ENCODE measurements at places on chromosomes 1 and 21.

- no peak for DNase-seq
These were observed 33.6 kb upstream of the F13B start for GRCh38 chr1:197100677-197101076.

DNA sequence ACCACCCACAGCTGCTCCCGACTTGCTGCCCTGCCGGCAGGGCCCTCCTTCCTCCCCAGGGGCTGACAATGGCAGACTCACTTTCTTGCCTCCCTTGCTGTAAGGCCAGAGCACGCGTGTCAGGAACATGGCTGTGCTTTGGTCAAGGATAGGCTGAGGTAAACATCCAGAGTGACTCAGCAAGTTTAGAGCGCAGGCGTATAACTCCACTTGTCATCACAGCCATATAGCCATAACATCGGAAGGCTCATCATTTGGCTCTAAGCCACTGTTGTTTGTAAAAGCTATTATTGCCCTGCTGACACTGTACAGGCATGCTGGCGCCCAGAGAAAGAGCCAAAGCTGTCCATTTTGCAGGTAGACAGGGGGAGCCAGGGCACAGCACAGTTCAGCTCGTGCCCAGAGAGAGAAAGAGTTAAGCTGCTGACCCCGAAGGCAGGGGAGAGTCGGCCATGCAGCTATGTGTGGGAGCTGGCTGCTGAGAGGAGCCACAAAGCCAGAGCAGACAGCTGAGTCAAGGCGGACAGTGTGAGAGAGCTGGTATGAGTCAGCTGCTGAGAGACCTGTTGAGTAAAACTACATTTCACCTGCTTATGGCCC lies 60.6 kb downstream of the GNG4 start:
- DNase-seq = no peak

DNA sequence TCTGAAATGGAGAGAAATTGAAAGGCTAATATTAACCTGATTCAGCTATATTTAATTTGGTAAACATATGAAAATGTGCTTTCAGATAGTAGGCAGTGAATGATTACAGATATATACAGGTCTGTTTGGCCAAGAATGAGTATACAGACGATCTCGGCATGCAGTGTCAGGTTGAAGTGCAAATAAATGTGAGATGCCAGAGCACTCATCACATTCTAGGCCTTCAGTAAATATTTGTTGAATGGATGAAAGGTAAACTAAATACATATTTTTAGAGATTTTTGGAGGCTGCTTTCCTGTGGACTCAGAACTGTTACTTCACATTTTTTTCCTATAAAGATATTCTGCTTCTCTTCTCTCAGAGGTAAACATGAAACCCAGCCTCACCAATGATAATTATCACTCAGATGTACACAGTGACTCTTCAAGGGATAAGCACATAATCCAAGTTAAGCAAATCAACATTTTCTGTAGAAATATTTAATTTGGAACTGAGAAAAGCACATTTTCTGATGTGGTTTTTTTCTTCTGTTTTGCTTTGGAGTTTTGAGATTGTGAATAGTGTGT lies 702.9 kb downstream of the BRINP3 start:
- no peak for DNase-seq

GRCh38 chr1:44380666-44381177 lies 24.3 kb upstream of the RNF220 start:
- no peak for DNase-seq

- DNase-seq = no peak
These were observed 618 bp downstream of the CLCC1 start for GRCh38 chr1:108962681-108963051.

DNA sequence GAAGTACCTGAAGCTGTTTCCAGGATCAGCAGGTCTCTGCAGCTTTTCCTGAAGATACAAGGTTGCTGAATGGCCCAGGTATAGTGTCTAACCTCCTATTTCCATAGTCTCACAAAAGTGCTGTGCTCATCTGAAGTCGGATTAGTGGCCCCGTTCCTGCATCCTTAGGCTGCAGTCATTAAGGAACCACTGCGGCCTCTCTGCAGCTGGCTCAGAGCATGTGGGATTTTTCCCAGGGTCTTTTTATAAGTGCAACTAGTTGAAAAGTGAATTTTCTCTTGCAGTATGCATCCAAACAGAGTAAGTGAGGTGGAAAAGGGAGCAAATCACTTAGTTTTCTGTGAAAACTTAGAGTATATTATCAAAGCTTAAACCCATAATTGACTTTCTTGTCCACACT lies 565.3 kb upstream of the NEGR1 start:
- DNase-seq = no peak

DNA sequence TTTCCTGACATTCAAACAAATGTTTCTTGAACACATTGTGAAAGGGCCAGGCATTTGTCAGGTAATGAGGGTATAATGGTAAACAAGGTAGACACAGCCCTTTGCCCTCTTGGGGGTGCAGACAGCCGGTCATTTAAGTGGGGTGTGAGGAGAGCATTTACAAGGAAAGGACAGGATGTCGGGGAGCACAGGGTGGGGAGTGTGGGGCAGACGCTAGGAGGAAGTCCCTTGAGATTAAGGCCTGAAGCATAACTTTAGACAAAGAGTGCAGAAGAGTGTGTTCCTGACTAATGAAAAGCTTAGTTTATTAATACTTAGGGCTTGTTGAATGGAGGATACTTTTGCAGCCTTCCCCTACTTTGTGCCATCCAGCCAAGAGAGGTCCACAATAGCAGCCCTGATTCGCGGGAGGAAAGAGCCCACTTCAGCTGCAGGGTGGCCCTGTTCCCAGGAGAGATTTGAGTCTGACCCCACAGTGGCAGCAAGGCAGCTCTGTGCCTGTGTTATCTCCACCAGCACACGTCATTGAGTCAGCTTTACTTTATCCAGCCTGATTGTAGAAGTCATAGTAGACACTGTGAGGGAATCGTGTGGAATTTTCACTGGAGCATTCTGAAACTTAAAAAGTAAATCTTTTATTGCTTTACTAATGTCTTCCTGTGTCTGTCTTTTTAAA lies 35.1 kb downstream of the MPZL1 start:
- no peak for DNase-seq

DNA sequence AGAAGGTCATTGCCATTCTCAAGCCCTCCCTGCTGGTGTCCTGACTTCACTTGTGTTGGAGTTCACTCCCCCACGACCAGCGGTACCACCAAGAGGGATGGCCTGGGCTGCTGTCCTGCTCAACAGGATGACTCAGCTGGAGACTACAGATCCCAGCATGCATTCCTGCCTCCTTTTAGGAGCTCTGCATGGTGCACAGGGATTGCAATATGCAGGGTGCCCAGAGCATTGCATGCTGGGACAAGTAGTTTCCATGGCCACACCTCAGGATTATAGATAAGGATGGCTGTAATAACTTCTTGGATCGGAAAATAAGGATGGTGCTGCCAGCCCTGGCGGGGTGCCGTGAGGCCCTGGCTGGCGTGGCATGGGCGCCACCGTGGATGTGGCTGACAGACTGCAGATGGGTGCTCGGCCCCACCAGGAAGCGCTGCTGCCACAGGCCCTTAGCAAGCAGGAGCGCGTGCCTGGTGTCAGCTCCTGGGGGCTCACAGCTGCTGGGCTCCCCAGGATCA lies 150.0 kb downstream of the CASZ1 start:
- peak; percentile 36 for DNase-seq

DNA sequence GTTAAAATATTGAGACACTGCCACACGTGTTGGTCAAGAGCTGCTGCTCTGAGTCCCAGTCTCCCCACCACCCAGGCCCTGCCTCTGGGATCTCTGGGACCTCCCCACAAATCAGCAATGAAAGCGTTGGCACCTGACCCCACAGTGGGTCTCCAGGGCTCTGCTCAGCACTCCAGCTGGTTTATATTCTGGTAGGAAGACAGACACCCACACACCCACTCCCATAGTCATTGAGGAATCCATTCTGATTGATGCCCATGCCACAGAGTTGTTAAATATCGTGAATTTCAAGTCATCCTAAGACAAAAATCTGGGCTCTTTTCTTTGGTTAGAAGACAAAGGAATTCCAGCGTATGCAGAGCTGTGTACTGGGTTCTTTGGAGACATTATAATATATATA lies 91.6 kb downstream of the KIF26B start:
- DNase-seq = no peak

GRCh38 chr21:38325731-38326420 lies 69.1 kb downstream of the KCNJ15 start:
- no peak for DNase-seq

DNA sequence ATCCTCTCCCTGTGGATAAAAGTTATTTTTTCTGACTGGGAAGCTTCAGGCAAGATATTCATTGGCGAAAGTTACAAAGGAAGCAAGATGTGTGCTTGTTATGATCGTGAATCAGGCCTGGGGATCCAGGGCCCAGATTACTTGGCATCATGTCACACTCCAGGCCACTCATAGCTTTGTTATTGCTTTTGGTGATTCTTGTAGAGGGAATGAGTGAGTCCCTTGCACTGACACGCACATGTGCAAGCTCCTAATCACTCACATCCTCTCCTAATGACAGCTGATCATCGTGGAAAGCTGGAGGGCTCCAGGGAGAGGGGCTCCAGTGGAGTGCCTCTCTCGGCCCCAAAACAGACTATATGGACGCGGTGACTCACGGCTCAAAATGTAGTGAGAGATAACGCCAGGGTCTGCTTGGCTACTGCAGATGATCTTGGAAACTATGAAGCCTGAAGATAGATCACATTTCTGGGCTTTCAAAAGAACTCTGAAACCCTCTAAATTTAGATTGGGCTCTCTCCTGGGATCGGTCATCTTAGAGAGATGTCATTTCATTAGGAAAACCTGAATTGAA lies 481.1 kb upstream of the USP24 start:
- DNase-seq = peak; percentile 98

All from stromal cell of bone marrow (primary cell).